Endothelial cell (in vitro differentiated cells): ENCODE measurements at places on chromosomes 6 and 20. TPM values are rescaled to one million over a fixed set of nuclear protein-coding genes. Genes with fewer than 3 reads are reported as not detected.

Gene SLC2A10
- 19.4 TPM for total RNA-seq

- no peak for DNase-seq
These were observed 29.8 kb downstream of the GFOD1 start for GRCh38 chr6:13457577-13457976.

- DNase-seq = no peak
These were observed 277.2 kb upstream of the PREP start for GRCh38 chr6:105680131-105680530.

GRCh38 chr6:165580136-165580535, 82.9 kb downstream of the PDE10A start:
- DNase-seq = no peak

GRCh38 chr6:3282476-3283236, 23.9 kb downstream of the PSMG4 start:
- no peak for DNase-seq

DNA sequence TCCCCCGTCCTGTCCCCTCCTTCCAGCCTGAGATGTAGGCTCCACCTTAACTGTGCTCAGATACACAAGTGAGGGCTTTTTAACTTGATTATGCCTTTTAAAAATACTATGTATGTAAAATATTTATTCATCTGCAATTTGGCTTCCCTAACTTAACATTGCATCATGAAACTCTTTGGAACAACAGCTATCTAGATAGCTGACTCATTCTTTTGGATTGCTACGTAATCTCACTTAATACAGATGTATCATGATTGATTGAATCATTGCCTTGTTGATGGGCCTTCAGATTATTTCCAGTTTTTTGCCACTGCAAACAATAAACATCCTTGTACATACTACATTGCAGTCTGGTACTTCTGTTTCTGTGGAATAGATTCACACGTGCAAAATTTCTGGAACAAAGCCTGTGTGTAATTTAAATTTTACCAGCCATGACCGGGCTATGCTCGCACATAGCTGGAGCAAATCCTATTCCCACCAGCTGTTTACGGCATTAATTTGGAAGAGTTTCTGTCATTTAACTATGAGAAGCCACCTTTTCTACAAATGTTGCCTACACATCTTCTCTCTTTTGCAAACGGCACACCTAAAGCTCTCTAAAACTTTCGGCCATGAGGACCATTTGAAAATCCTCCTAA, 6.5 kb downstream of the PRND start:
- no peak for DNase-seq

DNA sequence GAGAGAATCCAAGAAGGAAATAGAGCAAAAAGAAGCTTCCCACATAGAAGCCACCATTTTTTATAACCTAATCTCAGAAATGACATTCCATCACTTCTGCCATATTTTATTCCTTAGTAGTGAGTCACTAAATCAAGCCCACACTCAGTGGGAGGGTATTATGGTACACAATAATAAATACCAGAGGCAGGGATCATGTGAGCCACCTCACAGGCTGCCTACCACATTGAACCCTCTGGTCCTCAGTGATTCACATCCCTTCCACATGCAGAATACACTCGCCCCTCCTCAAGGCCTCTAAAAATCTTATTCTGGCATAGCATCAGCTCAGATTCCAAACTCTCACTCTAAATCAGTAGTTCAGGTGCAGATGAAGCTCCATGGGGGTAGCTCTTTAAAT, 49.4 kb downstream of the TMC2 start:
- no peak for DNase-seq

DNA sequence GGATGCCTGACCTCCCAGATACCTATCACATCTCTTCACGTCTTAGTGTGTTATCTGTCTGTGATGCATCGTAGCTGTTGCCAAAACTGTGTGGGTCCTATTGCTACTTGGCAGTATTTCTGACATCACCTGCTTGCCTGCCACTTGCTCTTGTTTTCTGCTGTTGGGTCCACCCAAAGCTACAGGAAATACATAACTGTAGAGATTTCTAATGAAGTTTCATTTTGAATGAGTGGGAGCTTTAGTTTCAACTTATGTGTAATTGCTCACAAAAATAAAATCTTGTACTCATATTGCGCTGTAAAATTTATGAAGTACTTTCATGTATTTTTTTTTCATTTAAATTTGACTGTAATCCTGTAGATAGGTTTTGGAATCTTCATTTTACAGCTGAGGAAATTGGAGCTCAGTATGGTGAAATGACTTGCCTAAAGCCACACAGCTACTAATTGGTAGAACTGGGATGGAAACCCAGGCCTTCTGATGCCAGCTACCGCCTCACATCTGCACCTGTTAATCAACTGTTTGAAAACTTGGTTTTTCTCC, 113.6 kb upstream of the MAN1A1 start:
- DNase-seq = no peak

DNA sequence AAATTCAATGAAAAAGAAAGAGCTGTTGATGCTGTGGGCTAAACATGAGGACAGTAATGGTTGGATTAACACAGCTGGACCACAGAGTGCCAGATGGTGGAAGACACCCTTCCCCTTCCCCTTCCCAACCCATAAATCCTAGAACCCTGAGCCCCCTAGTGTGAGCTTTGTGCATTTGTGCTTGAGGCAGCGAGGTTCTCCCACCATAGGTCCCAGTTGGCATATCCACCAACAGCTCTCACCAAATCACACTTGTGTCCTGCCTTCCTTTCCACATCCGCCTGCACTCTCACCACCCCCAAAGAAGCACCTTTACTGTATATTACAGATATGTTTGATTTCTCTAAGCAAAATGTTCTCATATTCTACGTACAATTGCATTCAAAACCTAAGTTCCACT, 32.8 kb upstream of the HBS1L start:
- DNase-seq = peak; percentile 10

DNA sequence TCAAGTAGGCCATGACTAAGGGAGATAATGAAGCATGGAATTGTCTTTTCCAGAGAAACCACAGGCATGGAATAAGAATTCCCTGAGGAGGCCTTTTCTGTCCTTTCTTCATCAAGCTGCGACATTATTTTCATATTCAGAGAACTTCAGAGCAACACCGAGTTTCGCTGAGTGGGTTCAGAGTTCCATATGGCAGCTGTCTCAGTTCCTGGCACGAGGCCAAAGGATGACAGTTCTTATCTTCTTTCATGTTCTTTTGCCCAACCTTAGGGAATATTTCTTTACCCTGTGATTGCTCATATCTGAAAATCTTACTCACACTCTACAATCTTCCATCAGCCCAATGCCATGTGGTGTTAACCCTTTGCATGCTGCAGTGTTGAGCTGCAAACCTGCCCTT, 135.3 kb upstream of the BMP2 start:
- DNase-seq = no peak

- DNase-seq = no peak
These were observed 38.9 kb downstream of the LRRN4 start for GRCh38 chr20:6014957-6015356.
